ENCODE measurements at places on chromosomes 2 and 18. TPM values are rescaled to one million over a fixed set of nuclear protein-coding genes. Genes with fewer than 3 reads are reported as not detected.

The CNDP2 gene
- total RNA-seq, result 243 TPM

The OTOS gene
- not detected for total RNA-seq

The NFATC1 gene
- 6.6 TPM for total RNA-seq

The B3GNT7 gene
- total RNA-seq, result 73.1 TPM

The RAB6D gene
- total RNA-seq, result 0.22 TPM

The ALPG gene
- 0.56 TPM for total RNA-seq

The NEU2 gene
- not detected for total RNA-seq

The LINC00305 gene
- total RNA-seq, result not detected

The DYNAP gene
- 0.22 TPM for total RNA-seq

The RESP18 gene
- not detected for total RNA-seq

The SLC14A1 gene
- total RNA-seq, result not detected

The RASGRP3 gene
- total RNA-seq, result not detected

The CACNB4 gene
- total RNA-seq, result 4.1 TPM

The IL36B gene
- total RNA-seq, result not detected

The SLC9A4 gene
- total RNA-seq, result not detected
